ENCODE measurements at places on chromosomes 12 and 14.
A peak's percentile ranks its signal among the peaks of the same experiment; 100 is the strongest.

DNA sequence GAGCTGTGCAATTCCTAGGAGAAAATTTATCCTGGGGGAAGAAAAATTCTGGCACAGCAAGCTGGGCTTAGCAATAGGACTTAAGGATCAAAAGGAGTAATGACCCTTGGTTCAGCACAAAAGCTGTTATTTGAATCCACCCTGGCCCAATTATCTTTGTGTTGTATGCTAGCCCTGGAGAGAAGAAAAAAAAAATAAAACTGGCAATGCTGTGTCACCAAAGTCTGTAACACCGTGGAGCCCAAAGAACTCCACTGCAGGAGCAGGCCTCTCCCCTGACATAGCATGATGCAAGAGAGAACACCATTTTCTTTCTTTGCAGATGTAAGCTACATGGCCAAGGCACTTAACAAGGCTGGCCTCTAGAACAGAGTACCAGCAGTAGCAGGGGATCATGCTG is 63.0 kb upstream of the ARHGAP5 start:
- DNase-seq, result no peak

GRCh38 chr14:97851428-97851995 is 1054.3 kb downstream of the VRK1 start:
- DNase-seq, result no peak

DNA sequence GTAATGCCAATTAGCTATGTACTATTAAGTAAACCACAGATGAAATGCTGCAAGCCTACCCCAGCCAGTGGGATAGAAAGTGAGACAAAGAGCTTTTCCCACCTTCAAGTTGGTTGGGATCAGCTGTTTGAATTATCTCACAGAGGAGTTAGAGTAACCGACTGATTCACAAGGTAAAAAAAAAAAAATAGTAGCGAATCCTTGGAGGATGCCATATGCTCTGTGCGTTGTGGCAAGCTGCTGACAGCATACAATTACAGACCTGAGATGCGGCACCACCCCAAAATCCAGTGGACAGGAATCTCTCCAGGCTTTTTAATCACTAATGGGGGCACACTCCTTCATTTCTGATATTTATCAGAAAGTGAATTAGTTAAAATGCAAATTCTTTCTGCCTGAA is 157.0 kb upstream of the RMST start:
- DNase-seq, result no peak

DNA sequence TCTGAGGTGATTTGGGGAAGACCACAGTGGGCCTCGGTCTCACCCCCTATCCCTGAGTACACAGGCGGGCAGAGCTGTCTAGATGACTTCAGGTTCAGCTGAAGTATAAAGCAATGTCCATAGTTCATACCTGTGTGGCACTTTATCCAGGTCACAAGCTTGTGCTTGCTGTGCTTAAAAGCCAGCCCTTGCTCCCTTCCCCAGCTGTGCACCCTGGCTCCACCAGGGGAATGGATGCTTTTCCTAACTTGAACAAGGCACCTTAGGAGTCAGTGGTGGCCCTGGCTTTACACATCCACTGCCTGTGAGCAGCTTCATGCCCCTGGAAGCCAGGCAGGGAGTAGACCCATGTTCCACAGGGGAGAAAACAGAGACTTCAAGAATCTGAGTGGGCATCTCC is 5.5 kb downstream of the CARMIL3 start:
- no peak for DNase-seq

DNA sequence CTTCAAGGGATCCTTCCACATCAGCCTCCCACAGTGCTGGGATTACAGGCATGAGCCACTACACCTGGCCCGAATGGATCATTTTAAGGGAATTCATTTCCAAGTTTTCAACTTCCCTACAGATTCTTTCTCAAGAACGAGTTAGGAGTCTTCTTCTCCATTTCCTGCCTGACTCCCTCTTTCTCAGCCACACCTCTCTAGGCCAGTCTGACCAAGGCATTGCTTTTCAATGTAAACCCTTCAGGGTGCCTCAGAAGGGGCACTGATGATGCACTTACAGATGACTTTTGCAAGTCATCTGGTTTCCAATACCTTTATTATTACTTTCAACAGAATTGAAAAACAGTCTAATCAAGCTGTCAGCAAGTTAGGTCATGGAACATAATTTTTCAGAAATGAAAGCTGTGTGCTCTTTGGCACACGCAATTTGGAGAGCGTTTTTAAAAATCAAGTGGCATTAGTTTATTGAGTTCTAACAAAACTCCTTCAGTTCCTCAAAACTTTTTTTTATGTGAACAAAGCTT is 47.2 kb downstream of the SVOP start:
- DNase-seq, result no peak

DNA sequence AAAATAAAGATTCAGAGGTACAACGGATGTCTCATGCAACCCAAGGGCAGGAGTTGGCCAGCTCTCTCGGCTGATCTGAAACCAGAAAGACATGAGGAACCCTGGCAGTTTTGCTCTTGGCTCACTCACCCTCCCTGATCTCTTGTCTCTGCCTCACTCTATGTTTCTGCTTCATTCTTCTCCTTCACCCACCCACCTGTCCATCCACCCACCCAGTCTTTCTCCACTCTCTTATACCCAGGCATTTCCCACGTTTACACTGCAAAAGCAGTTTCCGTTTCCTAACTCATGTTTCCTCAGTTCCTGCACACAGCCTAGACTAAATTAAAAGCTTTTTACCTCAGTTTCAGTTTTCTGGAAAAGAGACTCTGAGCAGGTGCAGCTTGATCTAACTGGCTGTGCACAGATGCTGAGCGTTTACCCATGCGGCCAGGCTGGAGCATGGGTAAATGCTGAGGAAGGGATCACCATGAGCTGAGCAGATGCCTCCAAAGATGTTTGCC is 157.6 kb downstream of the PRKCH start:
- DNase-seq, result peak; percentile 21

DNA sequence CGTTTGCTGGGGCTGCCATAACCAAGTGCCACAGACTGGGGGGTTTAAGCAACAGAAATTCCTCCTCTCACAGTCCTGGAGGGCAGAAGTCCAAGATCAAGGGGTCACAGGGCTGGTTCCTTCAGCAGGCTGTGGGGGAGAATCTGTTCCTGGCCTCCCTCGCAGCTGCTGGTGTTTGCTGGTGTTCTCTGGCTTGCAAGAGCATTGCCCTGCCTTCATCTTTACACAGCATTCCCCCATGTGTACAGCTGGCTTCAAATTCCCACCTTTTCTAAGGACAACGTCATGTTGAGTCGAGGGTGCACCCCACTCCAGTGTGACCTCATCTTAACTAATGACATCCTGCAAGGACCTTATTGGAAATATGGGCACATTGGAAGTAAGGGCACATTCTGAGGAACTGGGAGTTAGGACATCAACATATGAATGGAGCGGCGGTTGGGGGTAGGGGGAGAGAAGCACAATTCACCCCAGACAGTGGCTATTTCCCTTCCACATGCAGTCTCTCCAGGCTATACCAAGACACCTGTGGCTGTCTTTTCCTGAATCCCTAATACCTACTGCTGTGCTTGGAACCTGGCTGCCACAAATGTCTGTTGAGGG is 123.6 kb downstream of the FOXN3 start:
- DNase-seq, result no peak

DNA sequence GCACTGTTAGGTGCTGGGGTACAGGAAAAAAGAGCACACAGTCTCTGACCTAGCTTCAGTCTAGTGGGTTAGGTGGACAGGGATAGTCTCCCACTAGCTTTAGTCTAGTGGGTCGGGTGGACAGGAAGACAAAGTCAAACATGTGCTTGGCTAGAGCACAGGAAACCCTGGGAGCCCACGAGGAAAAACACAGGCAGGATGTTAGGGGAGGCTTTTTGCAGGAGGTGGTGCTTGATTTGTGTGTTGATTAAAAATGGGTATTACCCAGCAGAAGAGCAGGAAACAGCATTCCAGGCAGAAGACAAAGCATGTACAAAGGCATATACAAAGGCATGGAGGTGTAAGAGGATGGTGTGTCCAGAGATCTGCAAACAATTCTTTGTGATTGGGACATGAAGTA is 23.3 kb downstream of the SLC38A2 start:
- DNase-seq, result no peak

DNA sequence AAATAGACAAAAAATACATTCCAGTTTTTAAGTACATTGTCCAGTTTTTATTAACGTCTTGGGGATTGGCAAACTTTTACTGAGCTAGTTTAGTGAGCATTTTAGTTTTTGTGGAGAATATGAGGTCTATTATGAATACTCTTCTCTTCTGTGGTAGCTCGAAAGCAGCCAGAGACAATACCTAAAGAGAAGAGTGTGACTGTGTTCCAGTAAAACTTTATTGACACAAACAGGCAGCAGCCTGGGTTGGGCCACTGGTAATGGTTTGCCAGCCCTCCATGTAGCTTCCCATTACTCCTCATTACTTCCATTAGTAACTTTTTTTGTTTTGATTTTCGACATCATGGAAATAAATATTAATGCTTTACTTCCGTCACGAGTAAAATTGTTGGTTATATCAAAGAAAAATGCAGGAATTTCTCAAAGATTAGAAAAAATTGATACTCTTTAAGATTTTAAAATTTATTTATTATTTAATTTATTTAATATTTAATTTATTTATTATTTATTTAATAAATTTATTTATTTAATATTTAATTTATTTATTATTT is 19.6 kb downstream of the RMST start:
- DNase-seq, result no peak

DNA sequence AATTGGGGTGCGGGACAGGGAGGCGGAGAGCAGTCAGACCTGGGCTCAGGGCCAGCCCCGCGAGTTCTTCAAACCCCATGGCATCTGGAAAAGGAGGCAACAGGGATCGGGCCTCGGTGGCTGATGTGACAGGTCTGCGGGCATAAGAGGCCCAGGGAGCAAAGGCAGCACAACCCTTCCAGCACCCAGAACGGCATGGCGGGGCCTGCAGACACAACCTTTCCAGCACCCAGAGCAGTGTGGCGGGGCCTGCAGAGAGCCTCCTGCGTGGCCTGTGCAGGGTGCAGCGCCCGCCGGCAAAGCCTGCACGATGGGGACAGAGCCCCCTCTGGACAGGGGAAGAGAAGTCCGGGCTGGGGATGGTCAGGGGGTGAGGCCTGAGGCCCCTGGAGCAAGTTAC is 26.2 kb upstream of the TRAF3 start:
- DNase-seq, result no peak

GRCh38 chr14:76997257-76997970 is 31.1 kb downstream of the IRF2BPL start:
- no peak for DNase-seq

- no peak for DNase-seq
Observed at GRCh38 chr14:22926316-22926715, 2.9 kb downstream of the PRMT5 start.

- no peak for DNase-seq
Observed at GRCh38 chr12:125340791-125341190, 275.6 kb downstream of the AACS start.

DNA sequence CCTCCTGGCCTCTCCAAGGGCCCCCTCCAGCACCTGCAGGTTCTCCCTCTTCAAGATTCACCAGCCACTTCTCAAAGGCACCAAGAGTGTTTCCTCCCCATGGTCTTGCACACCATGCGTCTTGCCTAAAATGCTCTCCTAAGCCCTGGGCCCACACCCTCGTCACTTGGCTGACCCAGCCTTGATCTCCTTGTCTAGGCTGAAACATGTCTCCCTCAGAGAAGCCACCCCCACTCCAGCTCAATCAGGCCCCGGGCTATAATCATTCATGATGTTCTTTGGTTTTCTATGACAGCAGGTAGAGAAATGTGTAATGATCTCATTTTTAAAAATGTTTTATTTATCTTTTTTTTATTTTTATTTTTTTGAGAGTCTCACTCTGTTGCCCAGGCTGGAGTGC is 88.1 kb downstream of the EFCAB11 start:
- DNase-seq, result no peak

DNA sequence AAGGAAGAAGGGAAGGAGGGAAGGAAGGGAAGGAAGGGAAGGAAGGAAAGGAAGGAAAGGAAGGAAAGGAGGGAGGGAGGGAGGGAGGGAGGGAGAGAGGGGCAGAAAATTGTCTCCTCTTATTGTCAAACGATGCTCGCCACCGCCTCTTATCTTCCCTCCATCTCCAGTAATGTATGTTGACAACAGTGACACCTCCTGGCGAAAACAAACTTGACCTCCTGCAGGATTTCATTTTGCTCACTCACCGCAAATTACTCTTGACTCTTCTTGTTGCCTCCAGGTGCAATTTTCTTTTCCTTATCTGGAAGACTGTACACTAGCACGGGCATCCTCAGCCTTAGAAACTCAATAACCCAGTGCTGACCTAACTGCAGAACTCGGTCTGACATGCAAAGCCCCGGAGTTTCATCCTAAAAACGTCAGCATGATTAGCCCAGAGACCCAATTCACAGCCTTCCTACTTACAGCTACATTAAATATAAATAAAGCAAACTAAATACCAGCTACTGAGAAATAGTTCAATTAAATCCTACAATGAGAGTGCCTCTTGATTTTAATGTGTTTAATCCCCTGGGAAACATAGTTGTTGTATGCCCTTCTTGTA is 512.4 kb upstream of the TMPO start:
- DNase-seq, result no peak

- no peak for DNase-seq
Observed at GRCh38 chr14:89719366-89720075, 235.0 kb downstream of the EFCAB11 start.

DNA sequence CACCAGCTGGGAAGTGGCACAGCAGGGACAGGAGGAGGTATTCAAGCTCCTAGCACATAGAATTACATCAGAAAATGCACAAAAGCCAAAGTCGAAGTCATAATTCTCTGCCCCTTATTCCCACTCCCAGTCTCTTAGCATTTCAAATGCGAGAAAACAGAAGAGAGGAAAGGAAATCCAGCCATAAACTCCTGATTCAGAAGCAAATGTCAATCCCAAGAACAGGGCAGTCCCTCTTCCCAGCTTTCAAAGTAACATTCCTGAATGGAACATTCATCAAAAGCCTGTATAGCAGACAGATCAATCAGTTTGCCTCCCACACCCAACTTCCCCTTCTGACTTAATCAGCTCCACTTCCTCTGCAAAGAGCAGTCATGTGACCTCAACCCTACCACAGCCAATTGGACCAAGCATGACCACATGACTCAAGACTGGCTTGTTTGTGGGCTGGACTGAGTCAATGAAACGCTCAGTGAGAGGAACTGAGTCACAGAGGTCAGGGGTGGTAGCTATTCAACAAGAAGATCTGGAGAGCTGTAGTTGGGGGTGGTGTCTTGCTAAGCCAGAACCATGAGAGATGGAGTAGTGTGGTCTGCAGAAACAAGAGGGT is 41.4 kb upstream of the TUNAR start:
- no peak for DNase-seq

- DNase-seq, result no peak
Observed at GRCh38 chr14:100503251-100503650, 84.0 kb downstream of the BEGAIN start.

DNA sequence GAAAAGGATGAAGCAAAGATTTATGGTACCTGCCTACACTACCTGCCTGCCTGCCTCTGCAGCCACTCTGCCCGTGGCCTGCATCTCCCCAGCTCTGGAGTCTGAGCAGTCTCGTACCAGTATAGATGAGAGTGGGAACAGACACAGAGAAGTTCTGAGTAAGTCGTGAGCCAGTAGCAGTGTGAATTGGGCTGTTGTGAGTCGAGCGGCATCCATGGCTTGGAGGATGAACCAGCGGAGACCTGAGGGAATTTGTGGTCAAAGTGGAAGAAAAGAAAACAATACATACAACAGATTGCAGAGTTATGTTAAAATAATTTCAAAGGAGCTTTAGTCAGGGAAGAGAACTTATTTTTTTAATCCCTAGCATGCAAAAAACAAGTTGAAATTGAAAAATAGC is 25.3 kb downstream of the C2CD5 start:
- no peak for DNase-seq

All from activated CD4-positive, alpha-beta T cell treated with anti-CD3 and anti-CD28 coated beads, Interleukin-2, amount 50 U/mL, for 4 hours (primary cell).